ENCODE measurements at places on chromosomes 12 and 14.

GRCh38 chr12:123045678-123046077, 65.2 kb downstream of the ARL6IP4 start:
- no peak for DNase-seq

- DNase-seq, result no peak
These were observed 502.4 kb upstream of the ATP2B1 start for GRCh38 chr12:90211017-90211416.

GRCh38 chr12:52182384-52182783, 9.4 kb downstream of the KRT80 start:
- no peak for DNase-seq

GRCh38 chr12:39846304-39846703, 226.7 kb upstream of the ABCD2 start:
- no peak for DNase-seq

- no peak for DNase-seq
These were observed 486.7 kb downstream of the APAF1 start for GRCh38 chr12:99131751-99132199.
